Activated CD8-positive, alpha-beta T cell treated with anti-CD3 and anti-CD28 coated beads for 36 hours (primary cell): ENCODE measurements at places on chromosomes 16 and 17.

- no peaks in the 10 kb centered on the region for H3K27me3 ChIP-seq
- H3K36me3 ChIP-seq, result no peaks in the 10 kb centered on the region
- DNase-seq, result no peak
- no peak overlapping the region for H3K27ac ChIP-seq
These were observed 14.6 kb upstream of the METTL9 start for GRCh38 chr16:21584817-21585216.

GRCh38 chr17:57182621-57183020 is 73.7 kb upstream of the MSI2 start:
- H3K27ac ChIP-seq, result no peak overlapping the region
- no peak for DNase-seq
- H3K4me3 ChIP-seq, result no peak overlapping the region
- H3K27me3 ChIP-seq, result no peaks in the 10 kb centered on the region
- H3K4me1 ChIP-seq, result no peaks in the 10 kb centered on the region
- H3K36me3 ChIP-seq, result no peaks in the 10 kb centered on the region

DNA sequence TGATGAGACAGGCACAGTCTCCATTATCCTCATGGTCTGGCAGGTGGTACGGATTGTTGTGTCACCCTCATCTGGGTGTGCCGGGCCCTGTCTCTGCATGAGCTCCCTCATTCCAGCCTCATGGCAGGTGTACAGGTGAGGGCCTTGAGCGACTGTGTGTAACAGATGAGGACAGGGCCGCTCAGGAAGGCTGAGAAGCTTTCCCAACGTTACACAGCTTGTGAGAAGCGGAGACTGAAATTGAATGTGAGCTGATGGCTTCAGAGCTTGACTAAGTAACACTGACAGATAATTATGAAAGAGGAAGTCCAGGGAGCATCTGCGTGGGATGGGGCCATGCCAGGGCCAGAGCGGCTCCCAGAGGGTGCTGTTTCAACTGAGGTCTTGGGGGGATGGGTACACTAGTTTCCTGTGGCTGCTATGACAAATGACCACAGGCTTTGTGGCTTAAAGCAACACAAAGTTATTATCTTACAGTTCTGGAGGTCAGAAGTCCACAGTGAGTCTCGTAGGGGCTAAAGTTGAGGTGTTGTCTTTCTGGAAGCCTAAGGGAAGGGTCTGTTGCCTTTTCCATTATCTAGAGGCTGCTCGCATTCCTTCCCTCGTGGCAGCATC is 36.7 kb downstream of the CMIP start:
- peaks cover 4% of the 10 kb centered on the region for H3K36me3 ChIP-seq
- peak; percentile 59 for DNase-seq
- H3K27me3 ChIP-seq, result no peaks in the 10 kb centered on the region
- H3K27ac ChIP-seq, result no peak overlapping the region

DNA sequence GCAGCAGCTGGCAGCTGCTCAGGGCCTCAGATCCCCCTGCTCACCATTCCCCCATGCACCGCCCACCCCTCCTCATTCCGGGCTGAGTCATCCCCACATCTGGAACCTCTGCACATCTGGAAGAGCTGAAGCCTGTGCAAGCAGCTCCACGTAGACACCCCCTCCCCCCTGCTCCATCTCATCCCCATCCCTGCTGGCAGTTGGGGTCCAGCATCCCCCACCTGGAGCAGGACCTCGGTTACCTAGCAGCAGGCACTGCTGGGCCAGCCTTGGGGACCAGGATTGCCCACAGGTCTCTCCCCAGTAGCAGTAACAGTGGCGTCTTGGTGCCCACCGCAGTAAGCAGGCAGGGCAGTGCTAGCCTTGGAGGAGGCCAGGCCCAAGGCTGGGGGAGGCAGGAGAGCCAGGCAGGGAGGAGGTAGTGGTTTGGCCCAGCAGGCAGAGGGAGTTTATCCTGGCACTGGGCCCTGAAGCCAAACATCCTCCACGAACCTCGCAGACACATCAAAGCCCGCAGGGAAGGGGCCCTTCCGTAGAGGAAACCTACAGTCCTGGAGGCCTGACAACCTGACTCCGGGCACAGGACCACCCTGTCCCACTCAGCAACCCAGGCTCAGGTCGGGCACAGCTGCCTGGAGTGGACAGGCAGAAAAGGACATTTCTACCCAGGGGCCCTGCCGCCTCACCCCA is 7.7 kb upstream of the TMEM92 start:
- no peaks in the 10 kb centered on the region for H3K27me3 ChIP-seq
- no peak overlapping the region for H3K27ac ChIP-seq
- DNase-seq, result no peak

GRCh38 chr16:57186872-57187854 is 1.0 kb downstream of the RSPRY1 start:
- peak; percentile 37 for DNase-seq
- H3K4me3 ChIP-seq, result peak overlapping the region; percentile 95
- peak overlapping the region; percentile 96 for H3K27ac ChIP-seq
- H3K27me3 ChIP-seq, result no peaks in the 10 kb centered on the region
- H3K4me1 ChIP-seq, result peaks cover 45% of the 10 kb centered on the region
- peaks cover 10% of the 10 kb centered on the region for H3K36me3 ChIP-seq

- peak within 1 kb of the TSS; percentile 61 for H3K4me3 ChIP-seq
- H3K27me3 ChIP-seq, result peaks cover 9% of the 10 kb centered on the region
- H3K4me1 ChIP-seq, result peaks cover 14% of the 10 kb centered on the region
- DNase-seq, result peak; percentile 89
- peak within 1 kb of the TSS; percentile 57 for H3K27ac ChIP-seq
These were observed at the start of gene ADGRG1 for GRCh38 chr16:57628008-57628781. ADGRG1 (plus strand) TSS chr16:57628630; CDS start chr16:57650288, 21,658 bp downstream.

- H3K36me3 ChIP-seq, result no peaks in the 10 kb centered on the region
- H3K27me3 ChIP-seq, result peaks cover 3% of the 10 kb centered on the region
- H3K4me3 ChIP-seq, result no peak overlapping the region
- H3K4me1 ChIP-seq, result no peaks in the 10 kb centered on the region
- H3K27ac ChIP-seq, result no peak overlapping the region
These were observed 9.0 kb downstream of the ZDHHC1 start for GRCh38 chr16:67407176-67407787.

GRCh38 chr17:38578229-38579082 is 27.3 kb downstream of the SRCIN1 start:
- no peaks in the 10 kb centered on the region for H3K36me3 ChIP-seq
- H3K27me3 ChIP-seq, result peaks cover 71% of the 10 kb centered on the region
- no peak overlapping the region for H3K4me3 ChIP-seq
- DNase-seq, result no peak

DNA sequence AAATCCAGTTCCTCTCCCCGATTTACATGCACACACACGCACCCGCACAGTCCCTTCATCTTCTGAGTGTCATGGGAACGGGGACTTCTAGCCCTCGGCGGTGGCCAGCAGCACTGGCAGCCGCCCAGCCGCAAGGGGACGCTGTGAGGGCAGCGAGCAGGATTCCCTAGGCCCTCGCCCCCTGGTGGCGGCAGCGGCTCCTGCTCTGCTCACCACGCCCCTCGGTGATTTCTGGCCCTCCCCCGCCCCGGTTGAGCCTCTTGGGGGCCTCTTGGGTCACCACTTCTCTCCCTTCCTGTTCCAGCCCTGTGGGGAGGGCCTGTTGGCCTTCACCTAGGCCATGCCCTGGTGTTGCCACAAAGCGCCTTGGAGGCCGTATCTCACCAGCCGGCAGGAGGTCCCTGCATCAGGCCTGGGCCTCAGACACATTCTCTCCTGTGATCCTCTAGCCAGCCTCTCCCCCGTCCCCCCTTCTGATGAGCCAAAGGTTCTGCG is 75.2 kb upstream of the KSR1 start:
- H3K4me1 ChIP-seq, result no peaks in the 10 kb centered on the region
- DNase-seq, result peak; percentile 91
- H3K27me3 ChIP-seq, result peaks cover 11% of the 10 kb centered on the region
- no peak overlapping the region for H3K27ac ChIP-seq
- no peak overlapping the region for H3K4me3 ChIP-seq

DNA sequence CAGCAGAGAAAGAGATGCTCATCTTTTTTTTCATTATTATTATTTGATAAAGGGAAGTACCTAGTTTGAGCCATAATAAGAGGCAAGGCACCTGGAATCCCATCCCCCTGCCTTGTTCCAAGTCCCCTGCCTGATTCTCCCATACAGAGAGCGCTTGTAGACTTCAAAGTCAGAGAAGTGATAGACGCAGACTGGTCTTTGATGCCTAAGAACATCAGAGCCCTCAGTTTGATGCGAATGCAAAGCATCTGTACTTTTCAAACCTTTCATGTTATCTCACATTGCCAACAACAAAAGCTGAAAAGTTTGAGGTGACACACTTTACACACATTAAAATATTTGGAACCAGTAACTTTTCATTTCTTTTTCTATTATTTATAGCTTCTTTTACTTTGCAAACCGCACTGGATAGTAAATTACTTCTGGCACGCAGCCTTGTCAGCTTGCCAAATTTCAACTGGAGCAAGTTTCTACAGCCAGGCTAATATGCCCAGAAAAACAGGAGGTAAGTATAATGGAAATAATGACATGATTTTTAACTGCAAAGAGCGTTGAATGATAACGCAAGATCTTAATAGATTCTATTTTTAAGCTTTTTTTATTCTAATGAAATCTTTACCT is 5.9 kb upstream of the UTP6 start:
- no peak for DNase-seq
- no peaks in the 10 kb centered on the region for H3K36me3 ChIP-seq
- H3K4me3 ChIP-seq, result no peak overlapping the region
- peaks cover 23% of the 10 kb centered on the region for H3K4me1 ChIP-seq
- peaks cover 16% of the 10 kb centered on the region for H3K27me3 ChIP-seq

- peaks cover 3% of the 10 kb centered on the region for H3K36me3 ChIP-seq
- no peak for DNase-seq
- H3K4me1 ChIP-seq, result no peaks in the 10 kb centered on the region
- peaks cover 9% of the 10 kb centered on the region for H3K27me3 ChIP-seq
These were observed 254.4 kb upstream of the CCL2 start for GRCh38 chr17:34000639-34001038.

- DNase-seq, result no peak
- H3K36me3 ChIP-seq, result no peaks in the 10 kb centered on the region
- H3K27me3 ChIP-seq, result no peaks in the 10 kb centered on the region
- no peaks in the 10 kb centered on the region for H3K4me1 ChIP-seq
These were observed 203.0 kb downstream of the CPPED1 start for GRCh38 chr16:12600536-12601256.

- no peaks in the 10 kb centered on the region for H3K27me3 ChIP-seq
- no peaks in the 10 kb centered on the region for H3K36me3 ChIP-seq
- DNase-seq, result no peak
- H3K4me3 ChIP-seq, result no peak overlapping the region
- H3K4me1 ChIP-seq, result no peaks in the 10 kb centered on the region
These were observed 128.7 kb upstream of the ZFHX3 start for GRCh38 chr16:73176577-73177013.

GRCh38 chr17:51507444-51507843 is 247.1 kb downstream of the UTP18 start:
- no peak for DNase-seq
- peaks cover 2% of the 10 kb centered on the region for H3K4me1 ChIP-seq
- H3K36me3 ChIP-seq, result no peaks in the 10 kb centered on the region
- no peak overlapping the region for H3K27ac ChIP-seq

DNA sequence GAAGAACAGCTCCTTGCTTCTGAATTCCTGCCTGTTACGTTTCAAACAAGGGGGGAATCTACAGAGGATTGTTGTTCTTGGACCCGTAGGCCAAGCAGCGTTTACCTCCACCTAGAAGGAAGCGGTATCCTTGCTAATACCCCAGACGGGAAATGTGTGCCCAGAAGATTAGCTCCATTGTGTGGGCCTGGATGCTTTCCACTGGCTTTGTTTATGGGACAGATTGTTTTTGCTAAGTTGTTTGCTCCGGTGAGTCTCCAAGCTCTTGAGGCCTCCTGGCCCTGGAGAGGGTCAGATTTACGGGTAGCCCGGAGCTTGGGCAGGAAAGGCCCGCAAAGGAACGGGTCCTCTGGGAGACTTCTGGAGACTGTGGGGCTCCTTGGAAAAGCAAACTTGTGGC is 28.4 kb upstream of the MRTFB start:
- no peak overlapping the region for H3K27ac ChIP-seq
- peaks cover 2% of the 10 kb centered on the region for H3K27me3 ChIP-seq
- H3K36me3 ChIP-seq, result no peaks in the 10 kb centered on the region
- no peak for DNase-seq
- no peak overlapping the region for H3K4me3 ChIP-seq
- H3K4me1 ChIP-seq, result peaks cover 3% of the 10 kb centered on the region

GRCh38 chr17:43671031-43671692 is 9.4 kb upstream of the MEOX1 start:
- H3K27me3 ChIP-seq, result peaks cover 3% of the 10 kb centered on the region
- peaks cover 9% of the 10 kb centered on the region for H3K4me1 ChIP-seq

DNA sequence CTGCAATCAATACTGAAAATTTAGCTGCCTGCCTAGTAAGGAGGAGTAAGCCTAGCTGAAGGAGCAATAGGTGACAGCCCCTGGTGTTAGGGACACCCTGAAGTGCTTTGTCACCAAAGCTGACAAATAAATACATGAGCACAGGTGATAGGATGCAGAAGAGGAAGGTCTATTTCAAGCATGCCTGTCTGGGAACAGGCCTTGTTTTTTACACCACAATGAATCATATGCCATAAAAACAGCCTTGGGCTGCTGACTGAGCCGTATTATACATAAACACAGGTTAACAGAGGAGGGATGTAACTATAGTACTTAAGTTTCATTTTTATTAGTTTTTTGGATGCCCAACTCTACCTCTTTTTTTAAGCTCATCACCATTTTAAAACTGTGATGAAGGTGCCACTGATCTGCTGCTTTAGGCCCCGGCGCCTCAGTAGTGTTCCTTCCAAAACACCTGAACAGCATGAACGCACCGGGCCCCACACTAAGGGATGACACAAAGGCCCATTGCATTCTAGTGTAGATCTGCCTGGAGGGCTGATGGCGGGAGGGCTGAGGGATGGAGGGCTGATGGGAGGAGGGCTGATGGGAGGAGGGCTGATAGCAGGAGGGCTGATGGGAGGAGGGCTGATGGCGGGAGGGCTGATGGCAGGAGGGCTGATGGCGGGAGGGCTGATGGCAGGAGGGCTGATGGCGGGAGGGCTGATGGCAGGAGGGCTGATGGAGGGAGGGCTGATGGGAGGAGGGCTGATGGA is 150.3 kb downstream of the AATF start:
- peaks cover 48% of the 10 kb centered on the region for H3K36me3 ChIP-seq
- no peak overlapping the region for H3K27ac ChIP-seq
- H3K27me3 ChIP-seq, result no peaks in the 10 kb centered on the region
- no peak overlapping the region for H3K4me3 ChIP-seq
- no peaks in the 10 kb centered on the region for H3K4me1 ChIP-seq

GRCh38 chr17:75642182-75642783 is 9.0 kb downstream of the SMIM5 start:
- H3K4me1 ChIP-seq, result peaks cover 4% of the 10 kb centered on the region
- DNase-seq, result no peak
- no peak overlapping the region for H3K4me3 ChIP-seq
- no peaks in the 10 kb centered on the region for H3K36me3 ChIP-seq
- H3K27me3 ChIP-seq, result no peaks in the 10 kb centered on the region
- H3K27ac ChIP-seq, result no peak overlapping the region

DNA sequence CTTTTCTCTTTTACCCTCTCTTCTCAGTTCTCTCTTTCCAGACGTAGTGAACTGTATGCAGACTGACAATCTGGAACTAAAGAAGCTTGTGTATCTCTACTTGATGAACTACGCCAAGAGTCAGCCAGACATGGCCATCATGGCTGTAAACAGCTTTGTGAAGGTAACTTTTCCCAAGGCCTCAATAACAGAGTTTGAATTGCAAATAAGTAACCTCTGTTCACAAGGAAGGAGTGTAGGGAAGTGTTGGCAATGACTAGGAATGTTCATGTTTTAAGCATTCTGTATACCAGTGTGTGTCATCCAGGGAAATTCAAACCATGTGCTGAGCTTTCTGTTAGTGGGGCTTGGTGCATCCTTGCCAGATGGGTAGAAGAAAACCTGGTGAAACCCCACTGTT is 18.6 kb downstream of the AP2B1 start:
- no peak for DNase-seq
- no peak overlapping the region for H3K27ac ChIP-seq
- no peak overlapping the region for H3K4me3 ChIP-seq
- H3K36me3 ChIP-seq, result peaks cover 41% of the 10 kb centered on the region
